NCI-H2227 treated with DMSO at 0.1 percent for 48 hours (cell line): ENCODE measurements at places on chromosomes 2 and 18.

GRCh38 chr18:37559194-37559593, 6.4 kb downstream of the CELF4 start:
- no peak for DNase-seq

GRCh38 chr2:28389399-28390240, 3.0 kb upstream of the FOSL2 start:
- DNase-seq: no peak

DNA sequence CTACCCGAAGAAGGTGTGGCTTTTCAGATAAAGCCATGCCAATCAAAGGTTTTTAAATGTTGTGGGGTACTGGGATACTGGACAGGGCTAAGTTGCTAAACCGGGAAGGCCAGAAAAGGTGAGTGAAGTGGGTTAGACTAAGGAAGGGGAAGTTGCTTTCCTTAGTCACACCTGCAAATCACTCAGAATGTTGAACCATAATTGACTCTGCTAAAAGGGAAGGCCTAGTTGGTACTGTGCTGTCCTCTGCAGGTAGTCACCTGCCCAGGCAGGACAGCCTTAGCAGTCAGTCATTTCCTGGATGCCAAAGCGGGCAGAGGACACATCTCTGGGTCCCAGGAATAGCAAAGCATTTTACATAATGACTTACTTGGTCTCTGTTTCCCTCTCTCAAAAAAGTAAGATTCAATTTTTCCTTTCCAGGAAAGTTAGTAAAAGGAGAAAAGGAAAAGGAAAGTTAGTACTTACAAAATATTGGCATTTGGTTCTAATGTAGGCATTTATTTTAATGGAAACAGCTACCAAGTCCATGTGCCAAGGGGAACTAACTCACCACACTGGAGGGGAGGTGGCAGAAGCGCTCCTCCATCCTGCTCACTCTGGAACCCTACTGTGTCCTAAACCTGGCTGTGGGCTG, 60.3 kb downstream of the RFTN2 start:
- DNase-seq: no peak

DNA sequence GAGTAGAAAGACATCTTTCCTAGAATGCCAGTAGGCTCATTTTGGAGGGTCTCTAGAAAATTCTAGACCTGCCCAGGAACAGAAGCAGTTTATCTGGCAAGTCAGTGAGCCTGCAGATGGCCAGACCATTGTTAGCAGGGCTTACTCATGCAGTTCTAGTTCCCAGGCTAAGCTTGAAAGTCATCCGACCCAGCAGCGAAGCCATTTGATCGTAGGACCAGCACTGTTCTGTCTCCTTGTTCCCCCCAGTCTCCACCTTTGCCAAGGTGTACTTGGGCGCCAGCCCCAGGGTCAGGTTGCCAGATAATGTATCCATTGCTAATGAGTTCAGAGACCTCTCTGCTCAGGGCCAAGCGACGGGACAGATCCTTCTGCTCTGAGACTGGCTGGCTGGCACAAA, 70.1 kb downstream of the EPAS1 start:
- no peak for DNase-seq

DNA sequence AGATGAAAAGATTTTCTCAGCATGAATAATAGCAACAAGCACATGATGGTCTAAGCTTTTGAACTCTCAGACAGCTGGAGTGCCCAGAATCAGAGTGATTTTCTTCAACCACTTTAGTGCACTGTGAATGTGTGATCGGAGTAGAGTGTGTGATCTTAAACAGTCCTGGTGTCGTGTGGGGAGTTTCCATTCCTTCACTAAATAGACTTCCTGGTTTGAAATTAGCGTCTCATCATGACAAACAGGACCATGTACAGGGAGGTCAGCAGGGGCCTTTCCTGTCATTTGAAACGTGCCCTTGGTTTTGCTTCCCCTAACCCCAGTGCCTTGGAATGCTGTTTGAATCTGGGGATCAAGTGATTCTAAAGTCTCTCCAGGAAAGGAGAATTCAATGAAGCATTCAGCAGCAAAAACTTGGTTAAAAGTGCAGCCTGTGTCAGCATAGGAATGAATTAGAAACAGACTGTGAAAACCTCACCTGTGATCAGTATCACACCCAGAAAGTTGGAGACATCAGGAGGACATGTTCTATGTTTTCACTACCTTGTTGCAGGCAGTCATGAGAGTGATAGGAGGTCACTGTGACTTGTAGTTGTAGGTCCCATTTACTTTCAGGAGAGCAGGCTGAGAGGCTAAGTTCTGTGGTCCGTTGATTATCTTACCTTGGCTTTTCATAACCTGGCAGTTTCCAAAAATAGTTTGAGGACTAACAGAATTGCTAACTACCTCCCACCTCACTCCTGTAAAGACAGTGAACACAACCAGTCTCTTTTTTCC, 400.3 kb downstream of the MTX2 start:
- no peak for DNase-seq

DNA sequence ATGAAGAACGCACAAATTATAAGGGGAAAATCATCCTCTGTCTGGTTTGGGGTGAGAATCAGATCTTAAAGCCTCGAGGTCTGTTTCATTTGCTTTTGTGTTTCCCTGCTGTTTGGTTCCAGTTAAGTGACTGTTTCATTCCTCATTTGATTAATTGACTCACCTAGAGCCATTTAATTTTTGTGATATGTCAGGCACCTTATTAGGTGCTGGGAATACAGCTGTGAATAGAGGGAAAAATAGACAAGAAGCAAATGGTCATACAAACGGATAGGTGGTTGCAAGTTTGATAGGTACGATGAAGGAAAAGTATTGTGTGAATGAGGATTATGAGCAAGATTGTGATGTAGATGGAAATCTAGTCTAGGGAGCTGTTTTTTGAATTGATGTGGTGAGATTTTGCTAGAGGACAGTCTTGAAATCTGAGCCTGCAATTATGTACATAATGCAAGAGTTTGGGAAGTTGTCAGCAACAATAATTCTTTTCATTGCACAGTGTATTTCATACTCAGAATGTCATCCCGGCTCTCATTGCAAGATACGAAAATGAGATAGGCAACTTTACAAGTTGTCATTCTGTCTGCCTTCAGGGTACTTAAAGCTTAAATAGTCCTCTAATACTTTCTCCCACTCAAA, 2.2 kb downstream of the ACSL3 start:
- DNase-seq: no peak
